ENCODE measurements at places on chromosomes 6 and 20.

DNA sequence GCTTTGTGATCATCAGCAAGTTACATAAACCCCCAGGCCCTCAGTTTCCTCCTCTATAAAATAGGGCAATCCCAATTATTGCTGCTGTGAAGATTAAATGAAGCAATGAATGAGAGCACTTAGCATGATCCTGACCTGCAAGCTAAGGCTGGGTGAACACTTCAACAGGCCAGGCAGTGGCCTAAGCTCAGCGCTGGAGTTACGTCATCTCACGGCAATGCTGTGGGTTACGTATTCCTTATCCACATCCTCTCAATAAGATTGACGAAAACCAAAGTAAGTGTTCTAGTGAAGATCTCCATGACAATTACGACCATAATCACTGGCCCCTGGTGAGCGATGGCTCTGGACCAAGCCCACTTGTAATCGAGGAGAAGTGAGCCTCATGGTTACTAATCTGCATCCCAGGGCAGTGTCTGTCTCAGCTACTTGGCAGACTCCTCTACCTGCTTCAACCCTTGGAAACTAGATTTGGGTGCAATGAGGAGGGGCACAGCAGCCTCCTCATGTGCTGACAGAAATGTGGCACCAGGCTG lies 274.1 kb upstream of the ARID1B start:
- no peak for DNase-seq

DNA sequence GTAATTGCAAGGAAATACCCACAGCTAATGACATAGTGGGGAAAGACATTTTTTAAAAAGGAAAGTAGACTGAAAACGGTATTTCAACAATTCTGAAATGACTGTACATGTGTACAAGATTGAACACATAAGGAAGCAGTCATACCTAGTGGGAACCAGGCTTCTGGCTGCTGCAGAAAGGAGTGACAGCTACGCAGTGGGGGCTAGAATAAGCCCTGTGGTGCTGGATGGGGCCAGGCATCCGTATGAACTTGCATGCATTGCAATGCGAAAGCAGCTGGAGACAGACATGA lies 54.9 kb upstream of the GPR31 start:
- DNase-seq, result no peak

DNA sequence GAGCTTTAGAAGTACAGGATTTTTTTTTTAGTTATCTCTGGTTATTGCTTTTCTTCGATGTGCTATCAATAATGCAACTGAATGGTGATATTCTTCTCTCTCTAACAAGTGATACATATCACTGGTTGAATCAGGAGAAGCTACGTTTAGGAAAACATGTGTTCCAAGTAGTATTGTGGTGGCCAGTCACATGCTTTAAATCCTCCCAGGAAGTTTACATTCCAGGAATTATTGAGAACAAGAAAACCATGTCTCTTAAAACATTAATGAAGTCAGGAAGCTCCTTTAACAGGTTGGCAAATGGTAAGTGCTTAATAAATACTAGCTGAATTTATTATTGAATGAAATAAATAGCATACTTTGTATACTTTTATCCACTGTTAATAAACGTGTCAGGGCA lies 371.1 kb downstream of the BCKDHB start:
- no peak for DNase-seq

DNA sequence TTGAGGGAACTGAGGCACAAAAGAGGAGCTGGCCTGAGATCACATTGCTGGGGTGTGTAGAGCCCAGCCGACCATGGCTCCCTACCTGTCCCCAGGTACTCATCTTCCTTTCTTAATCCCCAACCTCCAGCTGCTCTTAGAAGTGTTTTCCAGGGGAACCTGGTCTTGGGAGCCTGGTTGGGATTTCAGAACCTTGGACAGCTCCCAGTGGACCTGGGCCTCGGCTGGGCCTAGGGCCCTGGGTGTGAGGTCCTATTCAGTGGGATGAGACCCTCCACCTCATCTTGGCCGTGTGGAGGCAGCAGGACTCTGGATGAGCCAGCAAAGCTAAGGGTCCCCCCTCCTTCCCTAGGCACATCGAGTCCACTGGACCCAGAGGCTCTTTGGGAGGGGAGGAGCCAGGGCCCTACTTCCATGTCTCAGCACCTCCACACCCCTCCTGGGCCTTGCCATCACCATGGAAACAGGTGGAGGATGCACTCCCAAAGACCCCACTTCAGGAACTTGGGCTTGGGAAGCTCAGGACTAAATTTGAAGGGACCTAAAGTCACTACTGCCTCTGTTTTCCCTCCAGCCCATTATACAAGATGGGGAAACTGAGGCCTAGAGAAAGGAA lies 38.5 kb downstream of the DLGAP4 start:
- DNase-seq, result peak; percentile 86

DNA sequence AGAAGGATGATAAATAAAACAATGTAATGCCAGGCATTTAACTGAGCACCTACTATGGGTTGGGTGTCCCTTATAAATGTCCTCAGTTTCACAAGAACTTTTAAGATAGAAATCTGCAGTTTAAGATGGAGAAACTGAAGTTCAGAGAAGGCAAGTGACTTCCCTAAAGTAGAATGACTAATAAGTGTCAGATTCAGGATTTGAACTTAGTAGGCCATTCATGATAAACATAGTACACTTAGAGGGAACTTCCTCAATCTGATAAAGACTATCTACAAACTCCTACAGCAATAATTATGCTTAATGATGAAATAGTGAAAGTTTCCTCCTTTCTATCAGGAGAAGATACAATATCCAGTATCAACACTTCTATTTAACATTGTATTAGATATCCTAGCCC lies 43.9 kb downstream of the NCR2 start:
- no peak for DNase-seq

DNA sequence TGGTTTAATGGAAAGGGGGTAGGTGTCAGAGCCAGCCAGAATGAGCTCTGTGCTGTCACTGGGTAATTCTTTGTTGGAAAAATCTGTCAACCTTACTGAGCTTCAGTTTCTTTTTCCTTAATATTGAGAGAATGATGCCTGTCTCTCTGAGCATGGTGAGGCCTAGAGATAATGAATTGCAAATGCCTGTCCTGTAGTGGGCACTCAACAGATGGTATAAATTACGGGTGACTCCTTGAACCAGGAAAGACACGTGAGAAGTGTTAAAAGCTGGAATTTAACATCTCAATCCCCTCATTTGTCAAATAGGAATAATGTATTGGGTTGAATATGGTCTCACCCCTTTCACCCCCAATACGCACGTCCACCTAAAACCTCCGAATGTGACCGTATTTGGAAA lies 74.9 kb downstream of the ADTRP start:
- no peak for DNase-seq

DNA sequence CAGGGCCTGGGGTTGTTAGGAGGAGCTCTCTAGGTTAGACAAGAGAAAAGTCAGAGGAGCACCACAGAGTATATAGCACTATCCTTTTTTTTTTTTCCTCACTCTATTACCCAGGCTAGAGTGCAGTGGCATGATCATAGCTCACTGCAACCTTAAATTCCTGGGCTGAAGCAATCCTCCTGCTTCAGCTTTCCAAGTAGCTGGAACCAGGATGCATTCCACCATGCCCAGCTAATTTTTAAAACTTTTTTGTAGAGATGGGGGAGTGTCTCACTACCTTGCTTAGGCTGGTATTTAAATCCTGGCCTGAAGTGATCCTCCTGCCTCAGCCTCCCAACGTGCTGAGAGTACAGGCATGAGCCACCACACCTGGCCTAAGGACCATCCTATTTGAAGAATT lies 19.3 kb upstream of the AKIRIN2 start:
- no peak for DNase-seq

GRCh38 chr6:39188571-39188970 lies 40.7 kb downstream of the KCNK5 start:
- no peak for DNase-seq

DNA sequence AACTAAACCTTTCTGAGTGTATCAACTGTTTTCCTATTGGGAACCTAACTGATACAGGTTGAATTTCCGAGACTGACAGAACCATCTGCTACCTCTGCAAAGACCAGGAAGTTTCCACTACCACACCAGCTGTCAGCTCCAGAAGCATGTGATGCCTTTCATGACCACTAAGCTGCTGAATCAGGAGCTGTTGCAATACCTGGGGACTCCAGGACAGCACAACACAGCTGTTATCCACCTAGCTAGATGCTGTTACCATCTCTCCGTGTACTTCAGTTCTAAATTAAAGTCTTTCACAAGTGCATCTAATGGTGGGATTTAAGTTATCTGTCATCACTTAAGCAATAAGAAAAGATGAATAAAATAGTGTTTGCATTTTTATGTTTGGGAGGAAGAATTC lies 158.2 kb upstream of the IMPG1 start:
- DNase-seq, result peak; percentile 9

DNA sequence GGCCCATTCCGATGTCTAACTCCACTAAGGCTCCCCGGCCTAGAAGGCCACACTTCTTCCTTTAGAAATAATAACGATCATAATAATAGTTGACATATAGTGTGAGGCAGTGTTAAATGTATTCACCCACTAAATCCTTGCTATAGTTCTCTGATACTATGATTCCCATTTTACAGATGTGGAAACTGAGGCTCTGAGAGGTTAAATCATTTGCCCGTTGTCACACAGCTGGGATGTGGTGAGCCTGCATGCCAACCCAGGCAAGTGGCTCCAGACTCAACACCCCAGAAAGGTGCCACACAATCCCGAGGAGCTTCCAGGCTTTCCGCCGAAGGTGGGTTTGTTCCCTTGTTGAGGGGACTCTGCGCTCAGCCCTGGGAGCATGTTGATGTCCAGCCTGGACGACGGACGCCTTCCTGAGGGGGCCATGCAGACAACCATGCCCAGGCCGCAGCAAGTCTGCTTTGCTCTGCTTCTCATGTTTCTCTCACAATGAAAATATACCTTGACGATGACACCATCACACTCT lies 104.6 kb upstream of the CDYL start:
- no peak for DNase-seq

DNA sequence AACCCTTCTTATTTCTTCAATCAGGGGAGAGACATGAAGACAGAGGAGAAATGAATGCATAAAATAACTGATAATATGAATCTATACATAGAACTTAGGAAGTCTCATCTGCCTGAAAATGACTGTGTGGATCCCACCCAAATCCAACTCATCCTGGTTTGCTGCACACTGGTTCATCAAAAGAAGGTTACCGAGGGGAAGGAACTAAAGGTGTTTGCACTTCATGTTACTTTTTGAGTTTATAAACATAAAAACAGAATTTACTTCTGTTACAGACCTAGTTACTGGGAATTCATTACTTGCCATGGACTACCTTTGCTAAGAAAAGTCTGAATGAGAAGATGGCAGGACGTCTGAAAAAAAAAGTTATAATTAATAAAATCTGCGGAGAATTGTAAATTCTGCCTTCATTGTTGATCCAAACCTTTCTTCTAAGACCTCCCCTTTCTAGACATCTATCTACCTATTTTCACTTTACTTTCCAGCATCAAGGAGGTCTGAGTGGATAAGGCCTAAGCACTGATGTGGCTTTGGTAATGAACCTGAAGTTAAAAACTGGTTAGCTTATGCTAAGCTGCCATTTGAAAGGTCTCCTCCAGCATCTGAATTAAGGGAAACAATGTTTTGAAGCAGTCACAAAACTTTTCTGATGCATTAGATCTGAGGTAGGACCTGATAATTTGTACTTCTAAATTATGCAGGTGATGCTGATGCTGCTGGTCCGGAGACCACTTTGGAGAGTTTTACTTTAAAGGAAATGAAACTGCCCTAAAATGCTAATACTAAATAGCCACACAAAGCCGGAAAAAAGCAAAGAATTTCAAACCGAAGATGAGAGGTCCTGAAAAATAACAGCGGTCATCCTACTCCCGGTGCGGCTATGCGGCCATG lies 84.0 kb downstream of the HFE start:
- DNase-seq, result no peak

DNA sequence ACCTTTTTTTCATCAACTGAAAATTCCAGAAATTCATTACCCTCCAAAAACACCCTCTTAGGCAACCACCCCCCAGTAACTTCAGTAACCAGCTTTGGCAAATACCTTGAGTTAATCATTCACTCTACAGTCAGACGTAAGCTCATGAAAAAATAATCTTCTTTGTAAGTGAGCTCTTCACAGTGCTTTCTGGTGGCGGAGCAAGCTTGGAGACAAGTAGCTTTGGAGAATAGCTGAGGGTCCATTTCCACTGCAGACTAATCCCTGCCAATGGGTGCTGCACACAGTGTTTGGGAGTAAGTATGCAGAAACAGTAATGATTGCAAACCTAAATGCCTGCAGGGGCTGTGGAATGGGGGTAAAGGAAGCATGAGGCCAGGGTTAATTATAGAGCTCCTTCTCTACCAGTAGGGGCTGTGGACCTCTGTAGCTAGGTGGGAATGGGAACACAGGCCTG lies 56.8 kb upstream of the HINT3 start:
- DNase-seq, result no peak

DNA sequence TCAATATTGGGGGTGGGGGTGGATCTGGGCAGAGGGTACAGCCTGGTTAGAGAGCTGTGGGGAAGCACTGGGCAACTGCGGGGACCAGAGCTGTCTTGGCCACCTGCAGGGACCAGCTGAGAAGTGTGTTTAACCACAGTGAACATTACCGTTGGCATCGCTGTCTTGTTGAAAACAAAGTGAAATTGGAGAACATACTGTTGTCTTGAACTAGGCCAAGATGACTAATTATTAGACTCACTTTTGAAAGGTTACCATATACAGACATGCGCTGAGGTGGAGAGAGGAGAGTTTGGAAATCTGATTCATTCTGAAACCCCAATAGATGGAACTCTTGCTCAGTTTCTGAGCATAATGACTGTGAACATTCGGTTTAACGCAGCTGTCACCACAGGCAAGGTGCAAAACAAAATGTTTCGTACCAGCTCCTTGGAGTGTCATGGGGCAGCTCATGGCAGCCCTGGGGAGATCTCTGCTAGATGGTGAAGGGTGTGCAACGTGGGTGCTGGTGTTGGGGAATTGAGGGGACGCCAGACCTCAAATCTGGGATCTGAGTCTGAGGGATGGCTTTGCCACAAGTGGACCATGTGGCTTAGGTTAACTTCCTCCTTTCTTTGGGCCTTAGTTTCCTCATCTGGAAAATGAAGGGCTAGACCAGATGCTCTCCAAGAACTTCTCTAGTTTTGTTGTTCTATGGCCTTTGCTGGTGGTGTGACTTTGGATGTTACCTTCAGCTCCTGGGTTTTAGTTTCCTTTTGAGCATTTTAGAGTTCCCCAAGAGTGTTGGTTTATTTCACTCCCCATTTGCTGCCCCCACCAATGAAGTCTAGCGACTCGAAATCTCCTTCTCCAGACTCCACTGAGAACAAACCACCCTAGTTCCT lies 24.6 kb upstream of the GTSF1L start:
- DNase-seq, result no peak

GRCh38 chr6:11403035-11403601 lies 134.4 kb upstream of the TMEM170B start:
- DNase-seq, result no peak

DNA sequence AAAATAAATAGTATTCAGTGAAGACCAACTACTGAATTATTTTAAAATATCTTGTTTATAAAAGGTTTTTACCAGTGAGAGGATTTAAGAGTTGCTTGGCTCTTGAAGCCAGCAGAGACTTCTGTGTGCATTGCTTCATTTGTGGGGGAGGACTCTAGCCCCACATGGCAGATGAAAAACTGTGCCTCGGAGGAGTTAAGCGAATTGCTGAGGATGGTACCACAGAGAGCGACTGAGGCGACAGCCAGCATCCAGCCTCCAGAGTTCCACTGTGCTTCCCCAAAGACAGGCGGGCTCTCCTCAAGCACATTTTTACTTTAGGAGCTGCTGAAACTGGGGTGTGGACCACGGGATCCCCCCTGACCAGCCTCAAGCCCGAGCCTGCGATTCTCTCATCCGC lies 80.7 kb downstream of the THBS2 start:
- DNase-seq, result no peak

GRCh38 chr6:33630014-33630413 lies 8.9 kb downstream of the ITPR3 start:
- DNase-seq, result peak; percentile 32

GRCh38 chr20:8389381-8390036 lies 257.4 kb downstream of the PLCB1 start:
- peak; percentile 79 for DNase-seq

All from tongue (tissue), 3 donors.